ENCODE measurements at places on chromosomes 2 and 18. TPM values are rescaled to one million over a fixed set of nuclear protein-coding genes. Genes with fewer than 3 reads are reported as not detected.
A peak's percentile ranks its signal among the peaks of the same experiment; 100 is the strongest.

GRCh38 chr2:147521936-147522335, 322.9 kb upstream of the ACVR2A start:
- DNase-seq = no peak

DNA sequence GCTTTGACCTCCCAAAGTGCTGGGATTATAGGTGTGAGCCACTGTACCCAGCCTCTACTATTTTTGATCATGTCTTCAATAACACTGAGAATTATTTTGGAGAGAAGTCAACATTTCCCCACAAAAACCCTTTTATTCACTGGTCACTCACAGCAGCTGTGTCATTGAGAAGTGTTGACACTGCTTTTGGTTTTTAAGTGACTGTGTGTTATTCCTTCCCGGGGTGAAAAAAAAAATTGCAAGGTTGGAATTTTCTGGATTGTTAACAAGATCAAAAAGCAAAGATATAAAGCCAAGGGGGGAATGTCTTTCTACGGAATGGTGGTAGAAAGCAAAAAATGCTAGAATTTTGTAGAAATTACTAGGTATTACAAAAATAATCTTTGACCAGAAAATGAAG, 61.5 kb downstream of the TANC1 start:
- no peak for DNase-seq

DNA sequence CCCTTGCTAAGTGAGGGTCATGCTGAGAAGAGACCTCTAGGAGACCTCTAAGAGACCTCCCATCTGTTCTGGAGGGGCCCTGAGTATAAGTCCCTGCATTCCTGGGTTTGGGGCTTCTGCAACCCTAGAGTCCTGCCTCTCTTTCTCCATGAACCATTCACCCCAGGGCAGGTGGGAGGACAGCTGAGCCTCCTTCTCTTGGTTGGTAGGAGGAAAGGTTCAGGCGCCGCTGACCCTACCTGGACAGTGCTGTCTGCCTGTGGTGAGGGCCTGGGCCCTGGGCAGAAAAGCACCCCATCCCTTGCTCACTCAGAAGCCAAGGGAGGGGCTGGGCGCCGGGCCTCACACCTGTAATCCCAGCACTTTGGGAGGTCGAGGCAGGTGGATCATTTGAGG, 604 bp upstream of the VIL1 start:
- DNase-seq = no peak

GRCh38 chr2:96374211-96374951, 38.8 kb downstream of the NCAPH start:
- peak; percentile 48 for DNase-seq

GRCh38 chr2:174634130-174635014, 36.8 kb upstream of the WIPF1 start:
- peak; percentile 16 for DNase-seq

DNA sequence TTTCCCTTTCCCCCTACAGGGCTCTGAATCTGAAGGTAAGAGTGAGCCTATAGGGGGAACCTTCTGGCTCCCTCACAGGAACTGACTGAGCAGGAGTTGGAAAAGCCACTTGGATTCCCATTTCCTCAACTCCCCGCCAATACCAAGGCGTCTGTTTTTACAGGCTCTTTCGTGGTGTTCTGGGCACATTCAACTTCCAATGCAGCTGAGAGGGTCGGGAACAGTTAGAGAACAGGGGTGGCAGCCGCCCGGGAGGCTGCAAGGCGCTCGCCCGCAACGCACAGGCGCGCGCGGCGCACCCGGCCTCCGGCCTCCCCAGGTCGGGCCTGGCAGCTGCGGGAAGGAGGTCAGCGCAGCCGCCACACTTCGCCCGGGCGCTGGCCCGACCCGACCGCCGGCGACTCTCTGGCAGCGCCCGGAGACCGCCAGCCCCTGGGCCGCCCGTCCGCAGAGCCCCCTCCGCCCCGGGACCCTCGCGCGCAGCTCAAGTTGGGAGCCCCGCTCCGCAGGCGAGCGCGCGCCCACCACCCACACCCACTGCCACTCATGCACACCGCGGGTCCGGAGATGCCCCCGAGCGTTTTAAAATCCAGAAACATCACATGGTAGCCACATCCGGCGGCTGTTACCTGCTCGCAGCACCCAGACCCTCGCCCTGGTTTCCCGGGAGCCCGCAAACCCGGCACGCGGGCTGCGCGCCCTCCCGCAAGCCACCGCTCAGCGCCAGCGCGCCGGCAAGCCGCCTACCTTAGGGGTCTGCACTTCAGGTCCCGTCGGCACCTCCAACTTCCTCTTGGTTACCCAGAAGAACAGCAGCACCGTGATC, 816 bp downstream of the GALNT14 start:
- DNase-seq = no peak

- no peak for DNase-seq
Measured at GRCh38 chr18:36582988-36583745, 245.6 kb downstream of the TPGS2 start.

- DNase-seq = no peak
Measured at GRCh38 chr2:24492421-24493279, 1.6 kb downstream of the NCOA1 start.

GRCh38 chr2:224190936-224191270, 151.8 kb upstream of the SERPINE2 start:
- no peak for DNase-seq

IL1B gene
- total RNA-seq = 33.2 TPM

FAM210A gene
- 9.9 TPM for total RNA-seq

CIB4 gene
- not detected for total RNA-seq

TMEM150A gene
- total RNA-seq = 31.9 TPM

IKZF2 gene
- total RNA-seq = 12.7 TPM

MC4R gene
- total RNA-seq = not detected

SERPINB11 gene
- total RNA-seq = not detected
